ENCODE measurements at places on chromosomes 12 and 14.

DNA sequence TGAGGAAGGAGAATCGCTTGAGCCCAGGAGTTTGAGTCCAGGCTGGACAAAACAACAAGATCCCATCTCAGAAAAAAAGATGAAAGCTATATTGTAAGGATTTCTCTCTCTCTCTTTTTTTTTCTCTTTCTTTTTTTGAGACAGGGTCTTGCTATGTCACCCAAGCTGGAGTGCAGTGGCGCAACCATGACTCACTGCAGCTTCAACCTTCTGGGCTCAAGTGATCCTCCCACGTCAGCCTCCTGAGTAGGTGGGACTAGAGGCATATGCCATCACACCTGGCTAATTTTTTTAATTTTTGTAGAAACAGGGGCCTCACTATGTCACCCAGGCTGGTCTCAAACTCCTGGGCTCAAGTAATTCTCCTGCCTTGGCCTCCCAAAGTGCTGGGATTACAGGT is 5.8 kb upstream of the MRPL42 start:
- no peak for DNase-seq

DNA sequence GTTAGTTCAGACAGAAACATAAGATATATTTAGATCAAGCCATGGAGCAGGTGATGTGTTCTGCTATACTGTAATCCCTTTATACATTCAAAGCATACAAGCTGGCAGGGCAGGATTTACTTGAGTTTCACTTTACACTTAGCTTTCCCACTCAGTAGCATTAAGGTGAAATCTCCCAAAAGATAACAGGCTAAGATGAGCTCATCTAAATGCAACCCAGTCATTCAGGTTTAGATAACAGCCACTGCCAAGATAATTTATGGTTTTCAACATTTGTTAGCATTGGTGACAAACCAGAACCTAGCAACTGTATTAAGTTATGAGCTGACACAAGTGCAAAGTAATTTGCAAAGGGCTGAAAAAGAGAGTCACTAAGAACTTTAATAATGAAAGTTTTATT is 925.1 kb upstream of the ATXN7L3B start:
- DNase-seq = no peak

- no peak for DNase-seq
Measured at GRCh38 chr14:61297581-61297980, 16.4 kb upstream of the TMEM30B start.

GRCh38 chr12:12685305-12685704 is 10.7 kb downstream of the GPR19 start:
- no peak for DNase-seq

- no peak for DNase-seq
Measured at GRCh38 chr14:94322648-94323570, at the start of gene SERPINA6. Gene SERPINA6, minus strand, starts transcription at chr14:94323336. Its CDS starts 8,688 bp downstream, at chr14:94314648.

DNA sequence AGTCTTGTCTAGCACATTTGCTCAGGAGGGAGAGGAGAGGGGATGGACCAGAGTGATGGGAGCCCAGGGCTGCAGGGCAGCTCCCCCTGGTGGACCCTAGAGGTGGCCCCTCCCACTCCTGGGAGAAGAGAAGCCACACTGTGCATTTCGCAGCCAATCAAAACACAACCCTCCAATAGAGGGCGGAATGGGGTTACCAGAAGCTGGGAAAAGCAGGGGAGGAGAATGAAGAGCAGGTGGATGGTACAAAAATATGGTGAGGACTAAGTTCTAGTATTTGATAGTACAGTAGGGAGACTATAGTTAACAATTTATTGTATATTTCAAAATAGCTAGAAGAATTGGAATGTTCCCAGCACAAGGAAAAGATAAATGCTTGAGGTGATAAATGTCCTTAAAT is 23.6 kb downstream of the VASH1 start:
- no peak for DNase-seq

- DNase-seq = no peak
Measured at GRCh38 chr14:50301914-50302313, 10.1 kb downstream of the L2HGDH start.

- DNase-seq = no peak
Measured at GRCh38 chr12:6684609-6685008, 4.6 kb downstream of the ZNF384 start.

DNA sequence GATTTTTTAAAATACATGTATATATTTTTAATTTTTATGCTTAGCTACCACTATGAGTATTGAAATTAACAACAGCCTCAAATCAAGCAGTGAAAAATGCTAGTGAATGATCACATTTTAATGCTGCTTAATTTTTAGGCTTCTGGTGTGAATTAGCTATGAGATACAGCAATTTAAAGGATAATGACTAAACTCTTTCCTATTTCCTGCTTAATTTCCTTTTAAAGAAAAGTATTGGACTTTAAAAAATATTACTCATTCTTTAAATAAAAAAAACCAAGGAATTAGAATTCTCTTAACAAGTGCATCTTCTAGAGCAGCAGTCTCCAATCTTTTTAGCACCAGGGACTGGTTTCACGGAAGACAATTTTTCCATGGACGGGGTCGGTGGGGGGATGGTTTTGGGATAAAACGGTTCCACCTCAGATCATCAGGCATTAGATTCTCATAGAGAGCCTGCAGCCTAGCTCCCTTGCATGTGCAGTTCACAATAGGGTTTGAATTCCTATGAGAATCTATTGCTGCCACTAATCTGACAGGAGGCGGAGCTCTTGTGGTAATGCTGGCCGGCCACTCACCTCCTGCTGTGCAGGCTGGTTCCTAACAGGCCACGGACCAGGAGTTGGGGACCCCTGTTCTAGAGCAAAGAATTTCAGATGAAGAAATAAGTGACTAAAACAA is 18.6 kb upstream of the NTN4 start:
- DNase-seq = no peak

DNA sequence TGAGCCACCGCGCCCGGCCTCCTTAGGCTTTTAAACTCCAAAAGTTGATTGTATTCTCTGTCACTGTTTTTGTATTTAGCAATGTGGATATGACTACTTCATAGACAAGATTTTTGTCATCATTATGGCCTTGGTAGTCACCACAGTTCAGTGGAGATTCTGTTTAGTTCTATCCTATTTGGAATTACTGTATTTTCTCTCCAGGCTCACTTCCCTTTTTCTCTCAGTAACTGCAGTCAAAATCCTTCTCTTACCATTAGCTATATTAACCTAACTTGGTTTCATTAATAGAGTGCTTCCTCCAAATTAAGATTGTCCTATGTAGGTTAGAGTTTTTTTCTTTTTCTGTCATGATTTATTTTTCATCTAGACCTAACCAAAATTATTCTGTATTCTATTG is 283.9 kb downstream of the TMTC2 start:
- DNase-seq = no peak

DNA sequence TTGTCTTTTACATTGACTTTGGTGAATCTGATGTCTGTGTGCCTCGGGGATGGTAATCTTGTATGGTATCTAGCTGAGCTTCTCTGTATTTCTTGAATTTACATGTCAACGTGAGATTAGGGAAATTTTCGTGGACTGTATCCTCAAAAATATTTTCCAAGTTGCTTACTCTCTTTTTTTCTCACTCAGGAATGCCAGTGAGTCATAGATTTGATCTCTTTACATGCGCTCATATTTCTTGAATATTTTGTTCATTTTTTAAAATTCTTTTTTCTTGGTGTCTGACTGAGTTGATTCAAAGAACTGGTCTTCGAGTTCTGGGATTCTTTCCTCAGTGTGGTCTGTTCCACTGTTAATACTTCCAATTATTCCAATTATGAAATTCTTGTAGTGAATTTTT is 207.7 kb downstream of the RAD51B start:
- no peak for DNase-seq

DNA sequence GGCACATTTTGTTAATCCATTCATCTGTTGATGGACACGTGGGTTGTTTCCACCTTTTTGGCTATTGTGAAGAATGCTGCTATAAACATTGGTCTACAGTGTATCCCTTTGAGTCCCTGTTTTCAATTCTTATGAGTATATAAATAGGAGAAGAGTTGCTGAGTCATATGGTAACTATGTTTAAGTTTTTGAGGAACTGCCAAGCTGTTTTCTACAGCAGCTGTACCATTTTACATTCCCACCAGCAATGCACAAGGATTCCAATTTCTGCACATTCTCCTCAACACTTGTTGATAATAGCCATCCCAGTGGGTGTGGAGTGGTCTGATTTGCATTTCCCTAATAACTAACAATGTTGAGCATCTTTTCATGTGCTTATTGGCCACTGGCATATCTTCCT is 6.9 kb upstream of the SVOP start:
- no peak for DNase-seq

GRCh38 chr12:28611115-28611435 is 420.8 kb downstream of the CCDC91 start:
- DNase-seq = no peak

DNA sequence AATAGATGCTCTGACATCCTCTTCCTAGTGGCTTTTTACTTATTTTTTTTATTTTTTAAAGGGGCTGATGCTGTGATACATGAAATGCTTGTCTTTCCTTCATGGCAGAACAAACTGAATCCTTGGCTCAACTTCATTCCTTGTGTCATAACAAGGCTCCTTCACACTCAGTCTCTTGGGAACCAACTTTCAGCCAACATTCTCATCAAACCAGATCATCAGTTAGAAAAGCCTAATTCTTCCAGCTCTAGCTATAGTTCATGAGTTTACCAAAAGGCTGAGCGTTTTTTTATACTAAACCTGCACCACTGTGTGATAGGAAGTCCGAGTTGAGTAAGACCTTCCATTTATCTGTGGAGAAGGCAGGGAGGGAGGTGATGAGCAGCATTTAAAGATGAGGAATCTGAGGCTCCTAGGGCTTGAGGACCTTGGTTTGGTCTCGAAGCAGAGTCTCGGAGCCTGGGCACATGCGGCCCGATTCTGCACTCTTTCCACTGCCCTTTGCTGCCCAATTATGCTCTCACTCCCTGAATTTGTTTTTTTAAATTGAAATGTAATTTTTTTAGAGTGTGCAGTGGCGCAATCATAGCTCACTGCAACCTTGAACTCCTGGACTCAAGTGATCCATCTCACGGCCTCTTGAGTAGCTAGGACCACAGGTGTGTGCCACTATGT is 8.2 kb downstream of the GPRC5D start:
- DNase-seq = no peak

GRCh38 chr12:74689929-74690328 is 152.3 kb downstream of the ATXN7L3B start:
- DNase-seq = no peak

GRCh38 chr12:117892441-117892840 is 76.3 kb downstream of the KSR2 start:
- no peak for DNase-seq

DNA sequence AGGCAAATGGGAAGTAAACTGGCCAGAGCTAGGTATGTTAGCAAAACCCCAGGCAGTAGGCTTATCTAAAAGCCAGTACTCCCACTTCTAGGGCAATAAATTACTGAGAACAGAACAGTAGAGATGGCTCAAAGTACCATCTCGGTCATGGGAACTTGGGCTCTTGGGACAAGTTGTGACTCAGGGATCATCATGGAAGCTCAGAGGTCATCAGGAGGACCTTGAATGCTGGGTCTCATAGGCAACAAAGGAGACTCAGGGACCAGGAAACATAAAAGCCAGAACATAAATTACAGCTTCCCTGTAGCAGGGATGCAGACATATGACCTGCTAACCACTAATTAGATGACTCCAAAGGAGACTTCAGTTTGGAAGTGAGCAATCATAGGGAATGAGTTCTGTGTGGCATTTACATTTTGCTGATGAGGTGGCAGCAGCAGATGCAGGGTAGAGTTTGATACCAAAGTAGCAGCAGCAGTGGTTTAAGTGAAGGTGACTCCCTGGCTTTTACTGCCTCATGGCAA is 97.6 kb upstream of the SCAF11 start:
- DNase-seq = no peak

- DNase-seq = no peak
Measured at GRCh38 chr12:43273467-43273866, 278.5 kb downstream of the ADAMTS20 start.

- DNase-seq = no peak
Measured at GRCh38 chr12:113929312-113929989, 36.7 kb downstream of the RBM19 start.

DNA sequence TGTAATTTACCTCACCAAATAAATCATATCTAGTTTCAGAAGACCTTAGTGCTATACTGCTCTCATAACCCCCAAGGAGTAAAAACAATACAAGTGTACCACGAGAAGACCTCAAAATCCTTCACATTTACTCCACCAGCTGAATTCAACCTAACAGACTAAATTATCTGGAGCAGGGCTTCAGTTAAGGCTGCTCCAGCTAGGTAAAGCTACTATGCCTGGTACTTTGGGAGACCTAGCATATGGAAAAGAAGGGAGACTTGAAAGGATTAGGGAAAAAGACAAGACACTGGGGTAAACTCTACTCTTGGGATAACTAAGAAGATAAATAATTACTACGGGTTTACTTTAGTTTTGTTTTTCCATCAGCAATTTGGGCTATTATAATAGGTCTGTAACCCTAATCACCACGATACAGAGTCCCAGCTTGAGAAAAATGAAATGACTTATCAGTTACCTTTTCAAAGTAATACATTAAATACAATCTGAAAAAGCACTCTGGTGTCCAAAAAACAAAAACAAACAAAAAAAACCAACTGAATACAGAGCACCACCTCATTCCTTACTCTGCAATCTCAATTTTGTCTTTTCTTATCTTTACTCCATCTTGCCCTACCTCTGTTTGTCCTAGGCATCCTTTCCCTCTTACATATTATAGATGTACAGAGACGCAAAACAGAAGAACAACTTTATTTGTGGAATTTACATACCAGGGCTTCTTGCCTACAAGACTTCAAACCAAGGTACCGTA is 2.1 kb downstream of the EML5 start:
- no peak for DNase-seq

- no peak for DNase-seq
Measured at GRCh38 chr14:102178806-102179205, 39.1 kb downstream of the WDR20 start.

GRCh38 chr14:53947094-53947445 is 9.6 kb downstream of the BMP4 start:
- DNase-seq = no peak

DNA sequence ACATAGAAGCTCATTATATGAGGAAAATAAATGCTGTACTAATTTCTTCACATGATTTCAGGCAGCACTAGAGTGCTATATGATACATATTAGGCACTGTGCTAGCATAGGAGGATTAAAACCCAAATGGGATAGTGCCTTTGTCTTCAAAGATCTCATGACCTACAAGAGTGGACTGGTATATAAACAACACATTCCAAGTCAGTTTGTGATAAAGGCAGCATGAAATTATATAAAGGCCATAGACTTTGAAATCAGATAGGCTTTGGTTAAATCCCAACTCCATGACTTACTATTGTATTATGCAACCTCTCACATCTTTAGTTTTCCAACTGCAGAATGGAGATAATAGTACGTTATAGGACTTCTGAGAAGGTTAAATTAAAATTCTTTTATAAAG is 179.7 kb downstream of the RAD51B start:
- DNase-seq = no peak

GRCh38 chr14:77104393-77104792 is 6.3 kb downstream of the CIPC start:
- DNase-seq = no peak

GRCh38 chr12:7857971-7858370 is 14.7 kb downstream of the SLC2A14 start:
- no peak for DNase-seq

DNA sequence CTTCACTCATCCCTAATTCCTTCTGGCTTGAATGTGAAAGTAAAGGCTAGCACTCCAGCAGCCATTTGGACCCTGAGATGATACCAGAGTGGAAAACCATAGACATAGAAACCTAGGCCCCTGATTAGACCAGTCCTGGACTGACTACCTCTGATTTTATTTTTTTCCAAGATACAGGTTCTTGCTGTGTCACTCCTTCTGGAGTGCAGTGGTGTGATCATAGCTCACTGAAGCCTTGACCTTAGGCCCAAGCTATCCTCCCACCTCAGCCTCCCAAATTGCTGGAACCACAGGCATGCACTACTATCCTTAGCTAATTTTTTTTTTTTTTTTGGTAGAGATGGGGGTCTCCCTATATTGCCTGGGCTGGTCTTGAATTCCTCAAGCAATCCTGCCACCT is 74.4 kb upstream of the STAC3 start:
- no peak for DNase-seq
